Gastroesophageal sphincter (tissue), 4 donors: ENCODE measurements at places on chromosomes 13 and 19. TPM values are rescaled to one million over a fixed set of nuclear protein-coding genes. Genes with fewer than 3 reads are reported as not detected.

GPX4 gene
- total RNA-seq: 331 TPM

SLC25A30 gene
- 7.4 TPM for total RNA-seq

- no peak for ATAC-seq
Measured at GRCh38 chr19:33486936-33487811, 34.4 kb downstream of the PEPD start.

DNA sequence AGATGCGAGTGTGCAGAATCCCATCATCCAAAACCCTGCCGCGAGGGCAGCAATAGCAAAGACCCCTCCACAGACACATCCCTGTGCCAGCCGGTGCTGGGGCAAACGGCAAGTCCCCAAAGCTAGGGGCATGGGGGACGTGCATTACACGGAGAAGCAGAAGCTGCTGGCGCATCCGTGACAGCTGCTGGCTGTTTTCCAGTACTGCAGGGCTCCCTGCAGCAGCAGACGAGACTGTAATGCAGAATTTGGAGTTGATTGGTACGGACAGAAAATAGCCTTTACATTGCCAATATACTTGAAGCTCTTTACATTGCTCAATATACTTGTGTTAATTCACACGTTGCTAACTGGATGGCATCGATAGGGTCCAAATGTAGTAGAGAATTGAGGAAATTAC, 77.2 kb upstream of the TMTC4 start:
- no peak for ATAC-seq

SPACA4 gene
- total RNA-seq: not detected

SPRED3 gene
- total RNA-seq: 0.50 TPM

DNA sequence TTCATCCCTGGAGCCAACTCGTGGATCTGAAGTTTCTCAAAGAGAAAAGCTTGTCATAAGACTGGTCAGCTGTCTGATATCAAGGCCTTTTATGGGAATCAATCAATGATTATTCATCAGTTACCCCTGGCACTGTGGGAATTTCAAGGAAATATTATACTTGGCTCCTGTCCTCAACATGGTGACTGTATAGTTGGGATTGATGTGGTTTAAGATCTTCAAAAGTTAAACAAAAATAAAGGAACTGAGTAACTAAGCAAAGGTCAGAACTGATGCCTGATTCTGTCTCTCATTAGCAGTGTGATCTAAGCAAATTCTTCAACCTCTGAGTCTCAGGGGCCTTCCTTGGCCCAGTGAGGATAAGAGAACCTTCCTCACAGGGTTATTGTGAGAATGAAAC, 22.2 kb upstream of the SERPINE3 start:
- no peak for ATAC-seq

DNA sequence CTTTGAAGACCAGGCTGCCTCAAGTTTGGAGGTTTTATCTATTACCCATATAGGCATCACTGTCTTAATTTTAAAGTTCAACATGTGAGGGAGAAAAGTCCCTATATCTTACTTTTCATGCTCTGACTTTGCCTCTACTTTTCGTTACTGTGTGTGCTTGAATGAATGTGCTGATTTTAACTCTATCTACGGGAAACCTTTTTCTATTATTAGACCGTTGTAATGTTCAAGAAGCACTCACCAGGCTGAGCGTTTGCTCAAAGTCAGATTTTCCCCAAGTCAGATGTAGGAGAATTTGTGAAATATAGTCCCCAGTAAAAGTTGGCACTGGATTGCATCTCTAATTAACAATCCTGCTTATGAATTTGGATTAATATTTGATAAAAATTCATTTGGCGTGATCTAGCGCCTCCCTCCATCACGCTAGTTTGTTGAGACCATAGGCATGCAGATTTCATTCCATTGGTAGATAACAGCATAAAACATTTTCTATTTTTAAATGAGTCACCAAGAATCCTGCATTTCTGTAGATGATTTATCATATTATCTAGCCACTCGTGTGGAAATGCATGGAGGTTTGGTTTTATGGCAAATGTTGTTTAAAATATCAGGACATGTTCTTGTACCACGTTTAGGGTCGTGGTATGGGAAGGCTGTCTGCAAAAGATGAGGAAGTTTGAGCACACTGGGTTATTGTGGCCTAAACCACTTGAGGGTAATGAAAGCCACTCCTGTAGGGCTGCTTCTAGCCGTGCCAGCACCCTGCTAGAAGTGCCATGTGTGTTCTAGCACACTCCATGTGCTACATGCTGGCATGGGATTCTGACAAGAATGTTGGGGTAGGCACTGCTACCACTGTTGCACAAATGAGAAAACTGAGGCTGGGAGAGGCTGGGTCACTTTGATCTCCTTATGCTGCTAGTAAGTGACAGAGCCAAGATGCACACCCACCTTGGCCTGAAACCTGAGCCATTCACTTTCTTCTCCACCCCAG, 179.4 kb downstream of the FGF9 start:
- no peak for ATAC-seq

DNA sequence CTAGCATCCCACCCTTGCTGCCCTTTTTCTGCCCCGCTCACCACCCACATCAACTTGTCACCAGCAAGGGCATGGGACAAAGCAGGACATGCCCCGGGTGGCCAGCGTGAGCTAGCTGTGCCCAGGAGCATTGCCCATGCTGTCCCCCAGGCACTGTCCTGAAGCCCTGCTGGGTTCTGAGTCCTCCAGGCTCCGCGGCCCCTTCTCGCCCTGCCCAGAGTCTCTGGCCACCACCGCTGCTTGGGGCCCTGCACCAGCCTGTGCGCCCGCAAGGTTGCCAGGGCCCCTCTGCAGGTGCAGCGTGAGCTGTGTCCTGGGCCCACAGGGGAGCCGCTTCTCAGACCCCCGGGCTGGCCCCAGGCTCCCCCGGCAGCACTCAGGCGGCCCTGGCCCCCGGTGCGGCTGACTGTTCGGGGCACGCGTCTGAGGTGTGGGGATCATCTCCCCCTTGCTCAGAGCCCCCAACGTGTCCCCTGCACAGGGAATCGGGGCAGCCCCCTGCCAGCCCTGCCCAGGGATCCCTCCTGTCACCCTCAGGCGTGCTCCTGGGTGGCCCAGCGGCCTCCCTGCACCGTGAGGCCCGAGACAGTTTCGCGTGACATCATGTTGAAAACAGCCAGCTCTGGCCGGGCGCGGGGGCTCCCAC, 4.1 kb downstream of the CSNK1G2 start:
- no peak for ATAC-seq

WTIP gene
- 52.2 TPM for total RNA-seq

KRTDAP gene
- not detected for total RNA-seq

- ATAC-seq: no peak
Measured at GRCh38 chr13:27054760-27055159, 116.9 kb downstream of the USP12 start.

POLR2I gene
- 54.2 TPM for total RNA-seq

APOE gene
- total RNA-seq: 38.4 TPM

RXFP2 gene
- total RNA-seq: not detected

LMTK3 gene
- total RNA-seq: 0.45 TPM

NCR1 gene
- not detected for total RNA-seq

DNA sequence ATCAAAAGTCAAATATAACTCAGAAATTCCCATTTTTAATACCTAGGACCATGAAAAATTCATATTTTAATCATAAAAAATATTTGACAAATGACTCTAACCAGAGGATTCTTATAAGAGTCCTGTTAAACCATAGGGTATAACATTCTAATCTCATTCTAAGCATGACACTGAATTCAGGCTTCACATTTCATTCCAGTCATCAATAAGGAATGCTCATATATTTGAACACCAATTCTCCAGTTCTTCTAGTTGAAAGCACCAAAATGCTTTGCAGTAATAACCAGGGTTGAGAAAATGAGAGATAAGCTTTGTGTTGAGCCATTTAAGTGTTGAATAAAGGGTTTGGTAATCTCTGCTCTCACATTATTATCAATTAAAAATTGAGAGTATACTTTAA, 147.5 kb downstream of the VWA8 start:
- ATAC-seq: no peak

GRCh38 chr13:111179908-111180760, 65.0 kb downstream of the ARHGEF7 start:
- ATAC-seq: no peak
